Stimulated activated CD4-positive, alpha-beta T cell treated with anti-CD3 and anti-CD28 coated beads, Interleukin-4, amount 100 ng/mL, for 1 hour (primary cell): ENCODE measurements at places on chromosomes 6 and 20.

GRCh38 chr6:141475259-141475658 lies 657.5 kb upstream of the GJE1 start:
- no peak for DNase-seq

DNA sequence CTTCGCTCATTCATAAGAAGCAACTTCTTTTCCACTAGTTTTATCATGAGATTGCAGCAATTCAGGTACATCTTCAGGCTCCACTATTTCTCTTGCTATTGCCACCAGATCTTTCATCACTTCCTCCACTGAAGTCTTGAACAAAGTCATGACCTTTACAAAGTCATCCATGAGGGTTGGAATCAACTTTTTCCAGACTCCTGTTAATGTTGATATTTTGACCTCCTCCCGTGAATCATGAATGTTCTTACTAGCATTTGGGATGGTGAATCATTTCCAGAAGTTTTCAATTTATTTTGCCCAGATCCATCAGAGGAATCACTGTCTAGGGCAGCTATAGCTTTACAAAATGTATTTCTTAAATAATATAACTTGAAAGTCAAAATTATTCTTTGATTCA lies 1.5 kb downstream of the CENPQ start:
- no peak for DNase-seq

DNA sequence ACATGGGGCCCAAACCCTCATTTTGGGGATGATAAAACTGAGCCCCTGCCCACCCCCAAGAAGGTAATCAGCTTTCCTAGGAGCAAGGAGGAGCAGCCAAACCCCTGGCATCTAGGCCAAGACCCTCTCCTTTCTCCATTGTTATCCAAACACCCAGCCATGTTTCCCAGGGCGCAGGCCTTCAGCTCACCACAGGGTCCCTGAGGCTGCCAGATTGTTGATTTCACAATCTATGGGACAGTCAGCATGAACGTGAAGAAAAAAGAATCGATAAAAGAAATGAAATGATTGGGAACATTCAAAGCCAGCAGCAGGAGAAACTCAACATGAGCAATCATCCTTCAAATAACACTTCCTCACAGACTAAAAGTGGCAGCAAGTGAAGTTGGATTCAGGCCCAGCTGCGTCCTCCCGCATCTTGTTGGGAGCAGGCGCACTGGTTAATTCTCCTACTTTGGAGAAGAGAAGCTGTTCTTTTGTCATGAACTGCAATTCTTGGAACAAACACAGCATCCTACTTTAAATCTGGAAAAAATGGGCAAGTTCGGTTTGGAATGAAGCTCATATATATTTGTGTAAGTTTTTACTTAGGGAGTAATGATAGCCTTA lies 241.8 kb upstream of the PRDM1 start:
- no peak for DNase-seq

GRCh38 chr20:47336129-47336754 lies 20.3 kb downstream of the ZMYND8 start:
- DNase-seq, result no peak

DNA sequence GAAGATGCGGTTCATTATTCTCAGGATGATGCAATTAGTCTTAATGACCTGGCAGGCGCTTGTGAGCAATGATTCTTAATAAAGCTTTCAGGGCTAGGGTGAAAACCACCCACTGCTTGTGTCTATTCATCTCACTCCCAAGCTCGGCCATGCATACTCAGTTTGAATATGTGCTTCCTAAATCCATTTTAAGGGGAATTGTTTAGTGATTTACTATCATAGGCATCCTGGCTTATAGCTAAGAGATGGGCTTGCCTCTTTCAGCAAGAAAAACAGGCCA lies 141.1 kb upstream of the SLC24A3 start:
- no peak for DNase-seq

GRCh38 chr20:24776755-24777271 lies 172.3 kb upstream of the CST7 start:
- no peak for DNase-seq

GRCh38 chr6:73797861-73798260 lies 101.9 kb downstream of the CD109 start:
- DNase-seq, result no peak

GRCh38 chr6:35068644-35069043 lies 72.5 kb downstream of the TCP11 start:
- DNase-seq, result no peak

DNA sequence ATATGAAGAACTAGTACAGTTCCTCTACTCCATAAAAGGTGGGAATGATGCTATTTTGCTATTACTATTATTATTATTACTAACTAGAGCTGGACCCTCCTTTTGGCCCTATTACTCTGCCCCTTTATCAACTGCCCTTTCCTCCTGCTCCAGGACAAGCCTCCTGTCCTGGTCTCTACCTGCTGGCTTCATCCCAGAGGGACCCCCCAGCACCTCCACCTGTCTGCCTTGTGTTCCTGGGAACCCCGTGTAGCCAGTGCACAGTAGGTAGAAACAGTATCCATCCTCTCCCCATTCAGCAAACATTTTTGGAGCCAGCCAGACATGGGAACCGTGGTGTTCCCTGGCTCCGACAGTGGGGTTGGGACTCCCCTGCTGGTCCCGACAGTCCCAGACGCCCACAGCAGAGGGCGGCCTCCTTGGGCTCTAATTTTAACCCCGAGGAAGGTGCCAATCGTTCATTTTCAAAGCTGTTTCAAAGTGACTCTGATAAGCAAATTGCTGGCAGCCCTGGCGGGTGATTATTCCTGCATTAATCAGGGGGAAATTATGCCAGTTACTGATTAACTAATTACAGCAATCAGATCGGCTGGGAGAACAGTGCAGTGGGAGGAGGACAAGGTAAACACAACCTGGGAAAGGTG lies 44.2 kb upstream of the MDGA1 start:
- no peak for DNase-seq

DNA sequence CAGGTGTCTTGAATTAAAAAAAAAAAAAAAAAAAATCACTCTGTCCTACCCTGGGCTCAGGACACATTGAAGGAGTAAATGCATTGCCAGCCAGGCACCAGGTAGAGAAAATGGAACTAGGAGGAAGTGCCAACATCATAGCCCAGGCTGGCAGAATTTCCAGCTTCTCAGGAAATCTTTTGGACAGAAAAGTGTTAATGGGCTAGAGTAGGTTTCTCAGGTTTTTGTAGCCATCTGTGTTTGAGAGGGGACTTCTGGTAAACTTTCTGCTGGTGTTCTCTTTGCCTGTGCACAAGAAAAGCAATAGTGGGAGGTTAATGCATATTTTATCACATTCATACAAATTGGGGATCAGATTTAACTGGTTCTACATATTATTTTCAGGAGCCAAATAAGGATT lies 678.3 kb upstream of the NRSN1 start:
- no peak for DNase-seq

- no peak for DNase-seq
Measured at GRCh38 chr6:121590438-121590837, 155.0 kb downstream of the GJA1 start.

DNA sequence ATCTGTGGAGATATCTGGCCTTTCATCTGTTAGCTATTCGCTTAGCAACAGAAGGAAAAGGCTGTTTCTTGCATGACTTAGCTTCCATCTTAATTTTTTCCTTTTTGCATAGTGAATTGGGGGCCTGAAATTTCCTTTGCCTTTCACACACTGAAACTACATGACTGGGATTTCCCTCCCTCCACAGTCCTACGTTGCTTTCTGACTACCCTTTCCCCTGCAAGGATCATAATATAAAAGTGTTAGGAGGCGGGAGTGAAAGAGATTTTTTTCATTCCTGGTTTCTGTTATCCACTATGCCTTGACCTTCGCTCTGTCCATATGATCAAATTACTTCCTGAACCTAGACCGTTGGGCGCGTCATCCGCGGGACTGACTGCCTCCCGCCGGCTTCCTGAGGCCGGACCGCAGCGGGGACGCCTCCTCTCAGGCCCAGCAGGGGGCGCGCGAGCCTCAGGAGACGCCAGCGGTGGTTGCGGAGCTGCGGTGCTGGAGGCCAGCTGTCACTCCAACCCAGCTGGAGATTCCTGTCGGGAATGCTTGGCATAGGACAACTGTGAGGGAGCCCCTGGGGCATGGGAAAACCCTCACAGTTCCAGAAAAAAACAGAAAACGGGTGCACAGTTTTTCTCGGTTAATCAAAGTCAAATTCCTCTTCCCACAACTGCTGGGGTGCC lies 55.6 kb downstream of the MEP1A start:
- DNase-seq, result peak; percentile 67

DNA sequence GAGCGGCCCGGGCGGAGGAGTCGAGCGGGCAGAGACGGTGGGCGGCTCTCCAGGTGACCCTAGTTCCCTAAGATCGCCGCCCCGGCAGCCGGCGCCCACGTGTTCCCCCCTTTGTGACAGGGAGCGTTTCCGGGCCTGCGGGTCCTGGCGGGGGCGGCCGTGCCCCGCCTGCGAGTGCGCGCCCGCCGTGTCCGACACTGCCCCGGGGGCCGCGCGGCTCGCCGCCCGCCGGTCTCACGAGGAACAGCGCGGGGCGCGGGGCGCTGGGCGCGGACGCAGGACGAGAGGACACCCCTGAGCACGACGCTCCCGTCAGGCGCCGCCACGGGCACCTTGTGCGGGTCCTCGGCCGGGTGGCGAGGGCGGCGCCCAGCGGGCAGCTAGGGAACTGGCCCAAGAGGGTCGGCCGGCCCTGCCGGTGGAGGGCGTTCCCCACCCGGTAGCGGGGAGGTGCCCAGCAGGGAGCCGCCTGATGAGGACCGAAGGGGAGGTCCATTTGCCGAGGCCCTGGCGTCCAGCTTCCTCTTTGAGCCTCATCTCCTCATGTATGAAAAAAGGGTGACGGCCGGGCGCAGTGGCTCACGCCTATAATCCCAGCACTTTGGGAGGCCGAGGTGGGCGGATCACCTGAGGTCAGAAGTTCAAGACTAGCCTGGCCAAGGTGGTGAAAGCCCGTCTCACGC lies at the start of gene VARS1:
VARS1 (minus strand) TSS at position 137 of the 683 bp plus-strand sequence. CDS start 535 bp downstream, outside the sequence.
- DNase-seq, result peak; percentile 82
